NCI-H1694 treated with DMSO at 0.1 percent for 48 hours (cell line): ENCODE measurements at places on chromosomes 2 and 18.

DNA sequence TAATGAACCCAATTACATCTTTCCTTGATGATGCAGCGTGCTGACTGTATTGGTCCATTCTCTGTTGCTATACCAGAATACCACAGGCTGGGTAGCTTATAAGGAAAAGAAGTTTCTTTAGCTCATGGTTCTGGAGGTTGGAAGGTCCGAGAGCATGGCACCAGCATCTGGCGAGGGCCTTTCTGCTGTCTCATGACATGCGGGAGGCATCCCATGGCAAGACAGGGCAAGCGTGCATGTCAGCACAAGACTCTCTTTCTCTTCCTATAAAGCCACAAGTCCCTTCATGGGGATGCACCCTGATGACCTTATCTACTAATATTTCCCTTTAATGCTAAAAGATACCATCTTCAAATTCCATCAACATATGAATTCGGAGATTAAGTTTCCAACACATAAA, 122.8 kb upstream of the FHL2 start:
- DNase-seq, result no peak

- DNase-seq, result no peak
These were observed 73.5 kb downstream of the EPC2 start for GRCh38 chr2:148718039-148718438.

GRCh38 chr2:12498704-12499103, 218.0 kb upstream of the TRIB2 start:
- no peak for DNase-seq

DNA sequence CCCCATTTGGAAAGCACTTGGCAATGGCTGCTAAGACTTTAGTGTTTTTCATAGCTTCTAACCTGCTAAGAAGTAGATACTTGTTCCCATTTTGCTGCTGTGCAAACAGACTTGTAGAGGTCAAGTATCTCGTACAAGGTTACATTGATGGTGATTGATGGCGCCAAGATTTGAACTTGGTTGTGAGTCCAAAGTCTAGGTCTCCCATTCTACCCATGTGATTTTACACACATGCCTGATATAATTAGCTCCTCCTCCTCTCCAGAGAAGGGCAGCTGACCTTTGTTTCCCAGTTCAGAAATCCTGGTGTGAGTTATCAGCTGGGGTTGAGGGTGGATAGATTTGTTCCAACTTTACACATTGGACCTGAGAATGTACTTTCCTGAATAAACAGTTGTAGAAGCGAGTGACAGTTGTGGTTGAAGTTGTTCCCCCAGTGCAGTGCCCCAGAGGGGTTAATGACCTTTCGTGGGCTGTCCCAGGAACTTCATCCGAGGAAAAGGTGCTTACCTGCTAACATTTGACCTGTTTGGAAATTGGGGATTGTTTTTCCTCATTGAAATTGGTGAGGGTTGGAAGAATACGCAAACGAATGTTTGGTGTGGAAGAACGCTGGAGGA, 10.4 kb downstream of the TCF7L1 start:
- DNase-seq, result no peak

DNA sequence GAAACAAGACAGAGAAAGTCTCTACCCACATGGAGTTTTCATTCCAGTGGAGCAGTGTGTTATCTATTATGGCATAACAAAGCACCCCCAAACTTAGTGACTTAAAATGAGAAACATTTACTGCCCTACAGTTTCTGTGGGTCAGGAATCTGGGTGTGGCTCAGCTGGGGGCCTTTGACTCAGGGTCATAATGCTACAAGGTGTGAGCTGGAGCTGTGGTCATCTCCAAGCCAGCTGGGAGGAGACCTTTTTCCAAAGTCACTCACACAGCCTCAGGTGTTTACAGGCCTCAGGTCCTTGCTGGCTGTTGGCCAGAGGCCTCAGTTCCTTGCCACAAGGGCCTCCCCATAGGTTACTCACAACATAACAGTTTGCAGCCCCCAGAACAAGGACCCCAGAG, 169.2 kb downstream of the ETAA1 start:
- DNase-seq, result no peak

DNA sequence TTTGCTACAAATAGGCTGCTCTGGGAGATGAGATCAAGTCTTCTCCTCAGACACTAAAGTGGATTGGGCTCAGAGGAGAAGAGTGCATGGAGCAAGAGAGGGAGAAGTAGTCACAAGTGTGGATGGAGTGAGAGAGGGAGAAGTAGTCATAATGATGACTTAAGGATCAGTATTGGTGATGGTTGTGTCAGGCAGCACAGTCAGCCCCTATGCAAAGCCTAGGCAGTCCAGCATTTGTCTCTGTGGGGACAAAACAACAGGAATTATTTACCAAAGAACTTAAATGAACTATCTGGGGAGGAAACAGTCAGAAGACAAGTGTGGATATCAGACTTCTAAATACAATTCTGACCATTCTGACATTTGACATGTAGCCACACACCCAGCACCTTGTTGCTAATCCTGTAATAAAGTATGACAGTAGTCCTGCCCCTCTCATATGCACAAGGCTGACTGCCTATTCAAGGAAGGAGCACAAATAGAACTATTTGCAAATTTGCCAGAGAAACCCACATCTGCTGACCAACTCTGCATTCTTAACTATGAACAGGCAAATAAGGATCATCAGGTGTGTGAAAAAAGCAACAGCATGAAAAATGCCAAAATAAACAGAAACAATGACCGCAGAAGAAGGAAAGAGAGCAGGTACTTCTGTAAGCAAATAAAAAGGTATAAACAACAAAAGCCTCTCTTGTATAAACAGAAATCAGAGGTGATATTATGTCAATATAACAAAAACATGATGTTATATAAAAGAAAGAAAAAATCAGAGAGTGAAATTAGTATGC, 1597.9 kb upstream of the ACVR2A start:
- DNase-seq, result no peak

DNA sequence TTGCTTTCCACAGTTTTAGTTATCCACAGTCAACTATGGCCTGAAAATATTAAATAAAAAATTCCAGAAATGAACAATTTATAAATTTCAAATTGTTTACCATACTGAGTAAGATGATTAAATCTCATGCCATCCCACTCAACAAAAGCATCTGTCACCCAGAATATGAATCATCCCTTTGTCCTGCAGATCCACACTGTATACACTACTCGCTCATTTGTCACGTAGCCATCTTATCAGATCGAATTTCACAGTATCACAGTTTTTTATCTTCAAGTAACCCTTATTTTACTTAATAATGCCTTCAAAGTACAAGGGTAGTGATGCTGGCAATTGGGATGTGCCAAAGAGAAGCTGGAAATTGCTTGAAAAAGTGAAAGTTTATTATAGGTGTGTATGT, 291.8 kb upstream of the LRATD1 start:
- DNase-seq, result no peak

- no peak for DNase-seq
These were observed 193.6 kb upstream of the PKDCC start for GRCh38 chr2:41854227-41854626.

DNA sequence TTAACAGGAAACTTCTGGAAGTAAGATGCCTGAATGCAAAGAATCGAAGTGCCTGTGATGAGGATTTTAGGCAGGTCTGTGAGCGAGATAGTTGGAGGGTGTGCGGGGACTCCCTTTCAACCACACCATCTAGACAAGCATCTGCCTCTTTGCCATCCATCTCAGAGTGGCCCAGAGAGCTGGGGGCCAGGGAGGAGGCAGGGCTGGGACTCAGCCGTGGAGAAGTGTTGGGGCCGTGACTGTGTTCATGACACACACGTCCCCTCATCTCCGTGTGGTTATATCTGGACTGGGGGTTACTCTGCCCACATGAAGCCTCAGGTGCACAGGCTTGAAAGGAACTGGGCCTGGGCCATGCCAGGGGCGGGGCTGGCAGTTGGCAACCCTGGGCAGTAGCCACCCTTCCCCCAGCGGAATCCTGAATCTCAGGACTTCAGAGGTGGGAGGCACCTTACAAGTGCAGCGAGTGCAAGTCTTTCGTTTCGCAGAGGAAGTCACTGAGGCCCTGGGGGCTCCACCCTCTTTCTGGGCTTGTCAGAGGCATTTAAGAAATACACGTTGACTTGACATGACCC, 112.5 kb downstream of the SLC4A3 start:
- no peak for DNase-seq

GRCh38 chr2:224027070-224027469, 12.0 kb downstream of the SERPINE2 start:
- DNase-seq, result peak; percentile 2

DNA sequence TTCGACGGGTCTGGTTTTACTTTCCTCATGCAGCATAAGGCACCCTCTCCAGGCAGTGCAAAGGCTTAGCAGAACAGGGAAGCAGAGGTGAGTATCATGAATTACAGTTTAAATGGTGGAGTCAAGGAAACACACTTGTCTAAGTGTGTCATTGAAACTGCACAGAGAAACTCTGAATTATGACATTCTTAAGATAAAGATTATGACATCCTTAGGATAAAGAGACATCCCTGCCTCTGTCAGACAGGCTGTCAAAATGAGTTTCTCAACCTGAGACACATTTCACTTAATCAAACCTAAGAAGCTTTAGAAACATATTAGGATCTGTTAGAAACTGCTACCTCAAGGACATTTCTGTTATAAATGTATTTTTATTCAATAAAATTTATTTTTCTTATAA, 113.2 kb downstream of the DHRS9 start:
- DNase-seq, result no peak

GRCh38 chr2:240351088-240351741, 84.2 kb upstream of the GPC1 start:
- no peak for DNase-seq
